ENCODE measurements at places on chromosomes 3 and 15. TPM values are rescaled to one million over a fixed set of nuclear protein-coding genes. Genes with fewer than 3 reads are reported as not detected.

The ITIH1 gene
- not detected for total RNA-seq

The DTX3L gene
- total RNA-seq = 60.5 TPM

The ZWILCH gene
- 5.7 TPM for total RNA-seq

The CX3CR1 gene
- 0.59 TPM for total RNA-seq

The HRH1 gene
- total RNA-seq = 7.9 TPM

The ARPP21 gene
- total RNA-seq = 0.14 TPM

The BFSP2 gene
- not detected for total RNA-seq

The SCG5 gene
- total RNA-seq = 4.9 TPM

The TGM4 gene
- not detected for total RNA-seq

The CTXN2 gene
- not detected for total RNA-seq

The CTDSPL gene
- total RNA-seq = 80.0 TPM

The RARB gene
- total RNA-seq = 4.3 TPM

The GOLGA6L7 gene
- total RNA-seq = not detected

The SMCO1 gene
- total RNA-seq = not detected

The CACNA2D3 gene
- 0.64 TPM for total RNA-seq

The OXSM gene
- total RNA-seq = 16.1 TPM

The HERC2 gene
- total RNA-seq = 68.9 TPM

The MAP1A gene
- 1.9 TPM for total RNA-seq

The ATP13A5 gene
- total RNA-seq = not detected

Measured in left colon (tissue), 2 donors.